ENCODE measurements at places on chromosomes 4 and X.

GRCh38 chrX:110087485-110088356 lies 84.8 kb downstream of the TMEM164 start:
- DNase-seq: no peak

GRCh38 chrX:150935467-150935866 lies 37.0 kb upstream of the CD99L2 start:
- DNase-seq: no peak

DNA sequence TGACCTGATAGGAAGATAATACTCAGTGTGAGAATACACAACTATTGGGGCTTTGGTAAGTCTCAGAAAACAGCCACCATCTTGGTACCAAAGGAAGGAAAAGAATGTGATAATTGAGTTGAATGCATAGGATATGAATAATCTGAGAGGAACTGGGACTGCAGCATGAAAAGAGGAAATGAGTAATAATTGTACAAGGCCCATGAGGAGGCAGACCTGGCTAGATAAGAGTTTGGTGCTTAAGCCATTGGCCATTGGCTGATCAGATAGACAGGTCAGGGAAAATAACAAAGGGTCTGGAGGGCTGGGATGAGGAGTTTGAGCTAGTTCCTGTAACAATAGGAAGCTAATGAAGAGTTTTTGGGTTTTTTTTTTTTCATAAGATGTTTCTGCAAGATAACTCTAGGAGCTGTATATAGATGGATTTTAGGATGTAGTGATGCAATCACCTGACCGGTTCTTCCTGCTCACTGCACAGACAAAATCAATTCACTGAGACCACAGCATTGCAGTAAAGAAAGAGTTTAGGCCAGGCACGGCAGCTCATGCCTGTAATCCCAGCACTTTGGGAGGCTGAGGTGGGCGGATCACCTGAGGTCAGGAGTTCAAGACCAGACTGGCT lies 5.3 kb upstream of the TRMT2B start:
- peak; percentile 63 for DNase-seq

DNA sequence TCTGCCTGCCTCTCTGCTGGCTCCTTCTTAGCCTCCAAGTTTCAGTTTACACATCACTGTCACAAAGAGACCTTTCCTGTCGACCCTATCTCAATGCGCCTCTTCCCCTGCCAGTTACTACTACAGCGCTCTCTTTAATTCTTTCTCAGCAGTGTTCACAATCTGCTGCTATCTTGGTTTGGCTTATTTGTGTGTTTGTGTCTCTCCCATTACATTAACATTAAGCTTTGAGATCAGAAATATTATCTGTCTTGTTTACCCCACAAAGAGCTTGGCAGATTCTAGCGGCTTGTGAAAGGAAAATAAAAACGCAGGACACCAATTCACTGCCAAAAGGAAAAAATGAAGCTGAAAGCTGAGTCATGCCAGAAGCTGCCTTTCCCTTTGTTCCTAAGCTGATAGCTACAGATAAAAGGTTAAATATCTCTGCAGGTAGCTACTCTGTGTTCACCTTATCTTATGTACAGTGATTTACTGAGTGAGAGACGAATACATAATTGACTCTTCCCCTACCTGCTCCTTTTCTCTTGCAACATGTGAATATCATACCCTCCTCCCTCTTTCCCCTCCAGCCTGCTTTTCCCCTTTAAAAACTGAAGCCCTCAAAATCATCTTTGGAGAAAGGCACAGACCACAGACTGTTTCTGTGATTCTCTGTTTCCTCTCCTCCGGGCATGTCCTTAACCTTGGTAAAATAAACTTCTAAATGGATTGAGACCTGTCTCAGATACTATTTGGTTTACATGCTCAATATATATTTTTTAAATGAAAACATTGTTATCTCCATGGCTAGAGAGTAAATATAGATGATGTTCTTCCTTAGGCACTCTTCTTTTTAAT lies 19.3 kb upstream of the SLC9A7 start:
- no peak for DNase-seq

DNA sequence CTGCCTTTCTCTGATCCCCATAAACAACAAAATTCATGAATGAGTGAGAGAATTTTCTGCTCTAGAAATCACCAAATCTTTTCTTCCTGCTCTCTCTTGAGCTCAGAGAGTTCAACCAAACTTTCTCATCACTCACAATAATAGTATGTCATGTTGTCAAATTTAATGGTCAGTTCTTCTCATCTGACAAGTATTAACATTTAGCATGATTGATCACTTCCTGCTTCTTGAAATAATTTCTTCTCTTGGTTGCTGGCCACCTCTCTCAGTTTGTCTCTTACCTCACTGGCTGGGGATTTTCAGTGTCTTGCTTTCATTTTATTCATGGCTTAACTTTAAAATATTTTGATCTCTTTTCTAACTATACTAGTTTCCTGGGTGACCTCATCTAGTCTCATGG lies 25.5 kb upstream of the FGF5 start:
- DNase-seq: no peak

Data from Kasumi-1 (cell line).